ENCODE measurements at places on chromosomes 12 and 14.

DNA sequence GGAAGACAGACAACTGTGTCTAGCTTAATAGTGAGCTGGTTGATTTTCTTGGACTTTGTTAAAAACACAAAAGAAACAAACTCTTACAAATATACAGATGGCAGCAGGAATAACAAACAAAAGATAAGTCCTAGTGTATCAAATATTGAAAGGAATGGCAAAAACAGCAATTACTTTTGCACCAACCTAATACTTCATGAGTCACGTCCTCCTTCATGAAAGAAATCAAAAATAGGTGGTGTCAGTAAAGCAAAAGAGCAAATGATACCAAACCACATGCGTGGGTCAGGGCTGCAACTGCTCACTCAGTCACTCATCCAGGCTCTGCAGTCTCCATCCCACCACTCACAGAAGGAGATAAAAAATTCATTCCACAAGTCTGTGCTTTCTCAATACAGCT lies 11.8 kb downstream of the ATG14 start:
- DNase-seq = no peak

DNA sequence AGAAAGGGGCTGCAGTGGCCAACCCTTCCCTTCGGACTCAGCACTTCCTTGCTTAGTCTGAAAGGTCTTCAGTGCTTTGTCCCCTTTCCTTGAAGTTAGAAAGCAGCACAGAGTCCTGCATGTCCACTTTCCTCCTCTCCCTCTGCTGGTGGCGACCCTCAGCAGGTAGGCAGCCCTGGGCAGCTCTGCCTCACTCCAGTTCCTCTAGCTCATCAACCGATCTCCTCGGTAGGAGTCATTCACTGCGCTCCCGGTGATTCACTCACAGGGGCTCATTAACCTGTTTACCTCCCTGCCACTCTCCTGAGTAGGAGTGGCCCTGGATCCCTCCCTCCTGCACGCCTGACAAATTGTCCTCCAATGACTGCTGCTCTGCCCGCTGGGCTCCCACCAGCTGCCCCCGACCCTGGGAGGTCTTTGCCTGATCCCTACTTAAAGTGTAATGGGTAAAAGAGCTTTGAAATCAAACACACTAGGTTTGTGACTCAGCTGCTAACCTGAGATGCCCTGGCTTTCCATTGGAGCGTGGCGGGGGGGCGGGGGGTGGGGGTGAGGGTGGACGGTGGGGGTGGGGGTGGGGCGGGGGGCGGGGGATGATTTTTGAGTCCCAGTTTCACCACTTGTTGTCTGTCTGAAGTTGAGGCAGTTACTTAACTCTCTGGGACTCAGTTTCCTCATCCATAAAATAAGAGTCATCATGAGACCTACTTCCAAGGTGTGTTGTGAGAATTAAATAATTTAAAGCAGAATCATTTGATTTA lies 4.2 kb downstream of the SCNN1A start:
- DNase-seq = no peak

GRCh38 chr12:4193821-4194220 lies 79.7 kb upstream of the CCND2 start:
- DNase-seq = no peak

- no peak for DNase-seq
These were observed 37.1 kb downstream of the CHGA start for GRCh38 chr14:92959761-92960680.

DNA sequence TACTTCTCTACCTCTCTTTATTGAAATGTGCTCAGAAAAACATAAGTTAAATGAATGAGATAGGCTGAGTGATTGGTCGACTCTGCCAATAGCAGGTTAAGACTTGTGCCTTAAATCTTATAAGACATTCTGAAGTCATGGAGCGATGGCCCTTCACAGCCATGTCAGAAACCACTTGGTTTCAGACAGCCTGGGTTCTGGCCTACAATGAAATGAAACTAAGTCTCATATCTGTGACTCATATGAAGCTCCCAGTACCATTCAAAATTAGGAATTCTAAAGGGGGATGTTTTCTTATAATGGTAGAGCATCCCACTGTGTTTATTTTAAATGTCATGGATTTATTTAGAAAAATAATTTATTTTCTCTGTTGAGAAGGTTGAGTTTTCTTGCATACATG lies 42.6 kb downstream of the PLXNC1 start:
- no peak for DNase-seq
